ENCODE measurements at places on chromosomes 7 and 10.

- DNase-seq, result no peak
These were observed 502.4 kb downstream of the GRM8 start for GRCh38 chr7:126750207-126750911.

DNA sequence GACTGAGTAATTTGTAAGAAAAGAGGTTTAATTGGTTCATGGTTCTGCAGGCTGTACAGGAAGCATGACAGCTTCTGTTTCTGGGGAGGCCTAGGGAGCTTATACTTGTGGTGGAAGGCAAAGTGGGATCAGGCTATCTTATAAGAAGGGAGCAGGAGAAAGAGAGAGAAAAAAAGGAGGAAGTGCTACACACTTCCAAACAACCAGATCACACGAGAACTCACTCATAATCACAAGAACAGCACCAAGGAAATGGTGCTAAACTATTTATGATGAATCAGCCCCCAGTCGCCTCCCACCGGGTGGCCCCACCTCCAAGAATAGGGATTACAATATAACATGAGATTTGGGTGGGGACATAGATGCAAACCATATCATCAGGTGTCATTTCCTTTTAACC, 89.1 kb upstream of the KCNMA1 start:
- DNase-seq, result no peak

- no peak for DNase-seq
These were observed 4.4 kb downstream of the TACR2 start for GRCh38 chr10:69412232-69412790.

DNA sequence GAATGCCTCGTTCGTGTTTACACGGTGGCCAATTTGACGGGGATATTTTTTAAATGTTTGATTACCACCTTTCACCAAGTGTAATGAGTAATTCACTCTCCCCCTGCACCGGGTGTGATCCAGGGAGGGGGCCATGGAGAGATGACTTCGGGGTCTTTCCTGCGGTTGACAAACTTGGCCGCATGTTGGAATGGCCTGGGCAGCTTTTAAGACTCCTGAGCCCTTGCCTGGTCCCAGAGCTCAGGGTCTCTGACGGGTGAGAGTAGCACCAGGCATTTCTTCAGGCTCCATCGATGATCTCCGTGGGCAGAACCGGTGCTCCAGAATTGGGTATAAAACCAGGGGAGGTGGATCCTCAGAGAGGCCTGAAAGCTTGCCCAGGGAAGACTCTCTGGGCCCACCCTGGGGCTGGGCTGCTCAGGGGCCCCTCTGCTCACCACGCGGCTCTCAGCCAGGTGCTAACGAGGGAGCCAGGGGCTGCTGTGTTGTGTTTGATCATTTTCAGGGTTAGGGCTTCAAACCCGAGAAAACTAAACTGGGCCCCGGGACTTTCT, 882 bp downstream of the ZNF282 start:
- no peak for DNase-seq

GRCh38 chr7:40471891-40472290, 337.1 kb downstream of the SUGCT start:
- DNase-seq, result no peak

GRCh38 chr10:82221601-82222149, 346.7 kb downstream of the NRG3 start:
- DNase-seq, result no peak

DNA sequence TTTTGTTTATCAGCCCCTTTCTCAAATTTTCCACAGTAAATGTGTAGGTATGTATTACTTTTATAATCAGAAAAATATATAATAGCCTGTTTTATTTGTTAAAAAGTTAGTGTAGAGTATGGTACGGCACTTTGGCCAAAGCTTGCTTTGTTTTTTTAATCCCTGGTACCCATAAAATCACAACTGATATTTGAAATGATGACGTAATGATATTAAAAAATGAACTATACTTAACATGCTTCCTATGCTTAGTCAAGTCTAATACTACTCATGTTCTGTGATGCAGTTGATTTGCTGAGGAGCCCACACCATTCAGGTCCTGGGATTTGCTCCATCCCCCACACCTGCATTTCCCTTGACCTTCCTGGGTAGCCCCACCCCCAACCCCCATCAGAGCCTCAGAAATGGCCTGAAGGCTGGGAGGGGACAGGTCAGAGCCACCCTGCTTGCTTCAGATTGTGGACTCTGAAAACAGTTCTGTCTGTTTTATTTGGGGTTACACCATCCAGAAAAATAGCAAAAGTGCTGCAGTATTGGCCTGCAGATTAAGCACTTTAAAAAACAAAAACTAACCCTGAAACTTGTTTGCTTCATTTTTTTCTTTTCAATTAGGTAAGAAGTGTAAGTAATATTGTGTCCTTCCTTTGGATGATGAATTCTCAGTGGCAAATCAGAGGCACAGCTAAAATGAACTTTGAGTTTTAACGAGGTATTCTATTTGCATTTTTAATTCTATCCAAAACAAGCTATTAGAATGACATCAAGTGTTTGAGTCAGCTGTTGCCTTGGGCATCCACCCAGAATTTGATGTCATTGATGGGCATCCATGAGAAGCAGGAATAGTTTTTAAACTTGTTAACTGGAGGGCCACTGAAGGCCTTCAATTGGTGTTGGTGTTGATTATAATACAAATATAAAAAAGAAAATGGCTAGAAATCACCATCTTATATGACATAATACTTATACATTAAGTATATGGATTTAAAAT, 23.3 kb downstream of the PLCE1 start:
- no peak for DNase-seq

GRCh38 chr10:4303045-4303444, 518.0 kb upstream of the KLF6 start:
- no peak for DNase-seq

DNA sequence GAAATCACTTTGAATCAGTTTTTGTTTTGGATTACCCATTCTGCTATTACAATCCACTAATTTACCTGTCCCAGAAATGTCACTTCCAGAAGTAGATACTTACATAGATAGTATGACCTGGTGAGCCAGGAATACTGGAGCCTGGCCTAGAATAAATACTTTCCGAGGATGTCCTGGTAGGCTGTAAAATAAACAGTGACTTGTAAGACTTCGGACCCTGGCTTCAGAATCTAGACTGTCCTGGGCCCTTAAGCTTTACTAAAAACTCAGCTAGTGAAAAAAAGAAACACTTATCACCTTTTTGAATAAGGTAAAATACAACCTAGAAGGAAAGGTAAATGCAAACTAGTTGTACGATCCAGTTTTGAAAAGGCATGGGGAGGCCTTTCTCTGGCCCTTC, 69.5 kb upstream of the AFAP1L2 start:
- DNase-seq, result no peak

DNA sequence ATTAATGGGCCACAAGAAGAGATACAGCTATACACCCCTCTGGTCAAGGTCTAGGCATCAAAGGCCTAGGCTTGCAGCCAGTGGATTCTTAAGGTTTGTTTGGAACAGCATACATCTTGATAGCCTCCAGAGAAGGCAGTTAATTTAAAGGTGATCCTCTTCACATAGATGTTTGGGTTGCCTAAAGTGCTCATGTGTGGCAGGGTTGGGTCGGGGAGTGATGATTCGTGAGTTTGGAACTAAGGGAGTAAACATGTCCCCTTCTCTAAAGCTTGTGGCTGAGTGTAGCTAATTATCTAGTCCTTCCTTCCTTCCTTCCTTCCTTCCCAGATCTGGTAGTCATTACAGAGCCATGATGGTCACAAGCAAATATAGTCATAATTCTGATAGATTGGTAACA, 12.4 kb downstream of the PCLO start:
- DNase-seq, result no peak

- no peak for DNase-seq
These were observed 7.7 kb upstream of the TRUB1 start for GRCh38 chr10:114930320-114930719.

- no peak for DNase-seq
These were observed 124.1 kb downstream of the SMURF1 start for GRCh38 chr7:99019523-99020412.

GRCh38 chr10:50286996-50287803, 35.9 kb upstream of the ASAH2 start:
- no peak for DNase-seq

DNA sequence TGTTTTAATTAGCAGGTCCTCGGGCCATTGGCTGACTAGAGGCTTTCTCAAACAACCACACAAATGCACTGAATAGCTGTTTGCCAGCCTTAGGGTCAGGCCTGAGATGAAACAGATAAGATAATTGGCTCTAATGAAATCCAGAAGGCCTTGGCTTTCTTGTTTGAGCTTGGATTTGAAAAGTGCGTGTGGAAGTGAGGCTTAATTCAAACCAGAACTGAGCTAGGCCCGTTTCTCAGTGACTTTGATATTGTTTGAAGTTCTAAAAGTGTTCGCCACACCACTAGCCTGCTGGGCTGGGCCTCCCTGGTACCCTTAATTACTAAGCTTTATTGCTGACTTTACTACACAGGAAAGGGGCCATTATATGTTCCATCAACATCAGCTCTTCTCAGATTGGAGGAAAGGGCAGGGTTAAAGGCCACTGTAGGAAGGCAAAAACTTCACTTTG, 270.6 kb downstream of the TWIST1 start:
- DNase-seq, result no peak

DNA sequence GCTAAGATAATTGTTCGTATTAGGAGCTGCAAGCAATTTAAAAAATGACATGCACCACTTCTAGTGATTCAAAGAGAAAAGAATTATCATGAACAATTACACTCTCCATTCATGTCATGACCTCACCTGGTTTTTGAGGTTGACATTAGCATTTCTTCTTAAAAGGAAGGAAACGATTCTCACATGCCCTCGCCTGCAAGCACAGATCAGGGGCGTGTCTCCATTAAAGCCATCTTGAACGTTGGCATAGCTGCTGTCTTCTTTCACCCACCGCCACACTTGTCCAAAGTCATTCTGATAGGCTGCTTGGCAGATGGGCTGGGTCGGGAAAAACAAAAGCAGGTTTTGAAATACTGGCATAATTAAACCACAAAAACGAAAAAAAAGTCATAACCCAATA, 19.9 kb downstream of the ANKRD22 start:
- DNase-seq, result no peak

GRCh38 chr10:122515022-122515424, 45.5 kb upstream of the DMBT1 start:
- DNase-seq, result no peak

DNA sequence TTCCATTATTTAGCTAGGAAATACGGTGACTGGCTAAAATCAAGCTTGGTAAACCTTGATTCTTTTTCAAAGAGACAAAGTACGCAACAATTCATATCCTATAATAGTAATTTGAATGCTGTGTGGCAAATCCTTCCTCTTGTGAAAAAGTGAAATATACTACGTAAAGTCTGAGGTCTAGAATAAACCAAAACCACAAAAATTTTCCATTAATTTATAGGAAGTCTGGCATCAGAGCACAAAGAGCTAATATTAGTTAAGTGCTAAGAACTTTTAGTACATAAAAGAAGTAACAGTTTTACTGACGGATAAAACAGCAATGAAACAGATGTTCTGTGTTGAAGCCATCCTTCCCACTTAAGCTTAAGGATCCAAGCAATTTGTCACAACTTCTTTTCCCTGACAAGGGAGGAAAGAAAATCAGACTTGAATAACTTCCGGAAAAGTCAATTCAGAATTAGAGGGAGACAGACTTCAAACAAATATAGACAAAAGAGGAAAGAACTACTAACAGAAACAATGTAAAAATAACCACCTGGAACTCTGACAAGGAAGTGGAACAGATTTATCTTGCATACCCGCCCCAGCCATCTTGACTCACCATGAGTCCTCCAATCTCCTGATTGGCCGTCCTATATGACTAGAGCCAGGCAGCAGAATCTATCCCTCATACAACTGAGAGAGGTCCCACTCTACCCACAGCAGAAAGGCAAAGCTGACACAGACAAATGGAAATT, 34.6 kb downstream of the RHEB start:
- DNase-seq, result no peak

GRCh38 chr7:19989906-19990305, 216.5 kb upstream of the TMEM196 start:
- no peak for DNase-seq

DNA sequence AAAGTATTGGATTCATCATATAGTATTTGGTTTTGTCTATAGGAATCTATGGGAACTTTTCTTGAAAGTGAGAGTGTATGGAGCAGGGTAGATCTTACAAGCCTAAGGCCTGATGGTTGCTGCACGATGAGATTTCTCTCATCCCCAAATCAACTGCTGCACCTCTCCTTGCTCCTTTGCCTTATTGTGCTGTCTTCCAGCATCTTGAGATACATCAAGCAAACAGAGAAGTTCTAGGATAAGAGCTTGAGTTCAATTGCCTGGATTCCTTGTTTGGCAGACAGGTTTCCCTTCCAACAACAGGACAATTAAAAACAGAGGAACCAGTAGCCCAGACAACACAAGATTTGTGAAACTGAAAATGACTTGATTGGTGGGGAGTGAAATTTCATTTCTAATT, 56.6 kb downstream of the CPED1 start:
- DNase-seq, result no peak

- DNase-seq, result no peak
These were observed 6.5 kb downstream of the MDH2 start for GRCh38 chr7:76054123-76055120.

DNA sequence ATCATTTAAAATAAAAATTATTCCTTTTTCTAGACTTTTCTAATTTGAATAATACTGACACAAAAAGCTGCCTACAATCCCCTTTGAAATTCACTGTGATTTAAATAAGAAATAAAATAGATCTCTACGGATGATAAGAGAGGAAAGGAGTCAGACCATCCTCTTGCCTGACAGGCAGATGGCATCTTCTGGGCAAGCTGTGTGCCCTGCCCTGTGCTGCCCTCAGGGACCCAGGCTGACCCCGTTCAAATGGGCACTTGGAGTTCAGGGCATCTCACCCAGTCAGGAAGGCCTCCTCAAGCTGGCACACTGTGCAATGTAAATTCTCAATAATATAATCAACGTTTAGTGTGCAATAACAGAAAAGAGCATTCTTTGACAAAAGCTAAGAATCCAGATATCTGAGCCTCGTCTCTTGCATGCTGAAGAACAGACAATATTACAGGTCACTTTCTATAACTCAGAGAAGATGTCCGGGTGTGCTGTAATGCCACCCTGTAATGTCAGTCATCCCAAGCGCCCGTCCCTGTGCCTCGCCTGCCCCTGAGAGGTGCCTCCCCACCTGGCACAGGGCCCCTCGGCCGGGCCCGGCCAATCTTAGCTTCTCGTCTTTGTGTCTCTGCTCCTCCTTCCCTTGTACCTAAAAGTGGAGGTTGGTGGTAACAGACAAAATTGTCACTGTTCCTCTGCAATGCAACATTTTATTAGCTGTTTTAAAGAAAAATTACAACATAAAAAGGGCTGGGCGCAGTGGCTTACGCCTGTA, 263.3 kb downstream of the COBL start:
- no peak for DNase-seq

GRCh38 chr10:4127518-4128315, 342.7 kb upstream of the KLF6 start:
- no peak for DNase-seq

GRCh38 chr7:111531993-111532392, 30.3 kb downstream of the IMMP2L start:
- no peak for DNase-seq

- no peak for DNase-seq
These were observed 24.3 kb upstream of the MKI67 start for GRCh38 chr10:128150561-128150960.

GRCh38 chr7:14685167-14685566, 217.4 kb downstream of the DGKB start:
- no peak for DNase-seq

- DNase-seq, result peak; percentile 60
These were observed 21.4 kb downstream of the GPR146 start for GRCh38 chr7:1065585-1066241.

- no peak for DNase-seq
These were observed 133.7 kb upstream of the CTBP2 start for GRCh38 chr10:125294109-125294508.

Measured in activated CD8-positive, alpha-beta memory T cell treated with anti-CD3 and anti-CD28 coated beads for 4 hours (primary cell).